ENCODE measurements at places on chromosomes 12 and 14.

DNA sequence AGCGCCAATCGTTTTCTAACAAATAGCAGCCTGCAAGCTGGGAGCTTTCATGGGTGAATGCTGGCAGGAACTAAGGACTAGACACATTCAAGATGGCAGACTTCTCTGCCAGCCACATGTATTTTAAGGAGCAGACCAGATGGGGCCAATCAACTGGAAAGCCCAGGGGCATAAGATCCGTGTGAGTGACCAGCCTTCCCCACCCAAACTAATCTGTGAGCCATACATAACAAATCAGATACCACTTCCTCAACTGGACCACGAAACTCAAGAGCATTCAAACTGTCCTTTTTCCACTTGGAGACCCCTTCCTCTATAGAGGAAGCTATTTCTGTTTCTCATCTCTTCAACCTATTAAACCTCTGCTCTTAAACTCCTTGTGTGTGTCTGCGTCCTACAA lies 9.7 kb downstream of the TCL1B start:
- no peaks in the 10 kb centered on the region for H3K27me3 ChIP-seq
- H3K27ac ChIP-seq, result no peak overlapping the region
- no peak overlapping the region for H3K4me3 ChIP-seq
- no peaks in the 10 kb centered on the region for H3K4me1 ChIP-seq
- no peaks in the 10 kb centered on the region for H3K36me3 ChIP-seq

DNA sequence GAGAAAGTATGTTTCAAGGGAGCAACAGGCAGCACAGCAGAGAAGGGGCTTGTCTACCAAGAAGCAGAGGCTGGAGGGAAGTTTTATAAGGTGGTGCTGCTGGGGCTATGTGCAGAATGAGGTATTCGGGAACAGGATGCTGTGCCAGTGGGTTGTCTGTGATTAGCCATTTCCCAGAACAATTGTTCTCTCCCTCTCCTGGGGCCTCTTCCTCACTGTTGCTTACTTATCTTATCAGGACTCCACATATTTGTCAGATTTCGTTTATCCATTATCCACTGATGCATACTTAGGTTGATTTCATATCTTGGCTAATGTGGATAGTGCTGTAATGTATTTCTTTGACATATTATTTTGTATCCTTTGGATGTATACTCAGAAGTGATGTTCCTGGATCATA lies 195.1 kb upstream of the RTL1 start:
- no peaks in the 10 kb centered on the region for H3K36me3 ChIP-seq
- no peak for DNase-seq
- no peaks in the 10 kb centered on the region for H3K27me3 ChIP-seq
- no peak overlapping the region for H3K4me3 ChIP-seq
- H3K4me1 ChIP-seq, result no peaks in the 10 kb centered on the region

GRCh38 chr14:89933002-89933401 lies 21.5 kb downstream of the EFCAB11 start:
- DNase-seq, result no peak
- peaks cover 4% of the 10 kb centered on the region for H3K36me3 ChIP-seq
- H3K27me3 ChIP-seq, result no peaks in the 10 kb centered on the region
- no peak overlapping the region for H3K4me3 ChIP-seq

GRCh38 chr14:59160506-59160905 lies 28.0 kb upstream of the DAAM1 start:
- H3K36me3 ChIP-seq, result no peaks in the 10 kb centered on the region

- peaks cover 3% of the 10 kb centered on the region for H3K4me1 ChIP-seq
- DNase-seq, result peak; percentile 78
- no peak overlapping the region for H3K4me3 ChIP-seq
- no peak overlapping the region for H3K27ac ChIP-seq
- H3K27me3 ChIP-seq, result no peaks in the 10 kb centered on the region
Observed at GRCh38 chr12:46556819-46557524, 184.4 kb upstream of the SLC38A2 start.

DNA sequence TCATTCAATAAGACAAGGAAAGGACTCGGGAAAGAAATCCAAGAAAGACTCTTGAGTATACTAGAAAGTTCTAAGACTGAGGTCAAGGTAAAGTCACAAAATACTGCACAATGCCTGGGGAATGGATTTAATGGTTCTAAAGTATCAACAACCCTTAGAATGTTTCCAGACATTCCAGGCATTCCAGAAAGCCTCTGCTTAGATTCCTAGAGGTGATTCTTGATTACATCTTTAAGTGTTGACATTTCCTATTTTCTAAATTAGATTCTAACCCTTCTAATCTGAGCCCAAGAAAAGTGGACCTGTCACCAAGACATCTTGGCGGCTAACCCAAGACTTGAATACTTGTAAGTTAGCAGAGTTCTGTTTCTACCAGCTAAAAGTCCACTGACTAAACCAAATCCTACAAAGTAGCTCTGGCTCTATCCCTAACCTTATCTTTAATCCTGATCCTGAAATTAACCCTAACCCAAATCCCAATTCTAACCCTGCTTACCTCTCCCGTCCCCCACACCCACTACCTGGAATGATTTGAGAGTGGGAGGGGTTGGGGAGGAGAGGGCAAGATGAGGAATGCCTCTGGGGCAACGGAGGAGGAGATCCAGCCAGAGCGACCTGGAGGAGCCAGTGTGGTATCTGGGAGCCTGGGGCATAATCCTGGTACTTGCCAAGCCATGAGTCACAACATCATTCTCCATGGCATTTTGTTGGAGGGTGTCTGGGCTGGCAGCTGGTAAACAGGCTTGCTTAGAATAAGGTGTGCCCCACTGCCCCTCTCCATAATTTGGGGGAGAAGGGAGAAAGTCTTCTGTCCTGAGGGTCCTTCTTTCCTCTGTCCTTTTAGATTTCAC lies 93.4 kb upstream of the HOXC13 start:
- no peaks in the 10 kb centered on the region for H3K27me3 ChIP-seq
- peak; percentile 96 for DNase-seq
- H3K27ac ChIP-seq, result peak overlapping the region; percentile 63
- H3K4me3 ChIP-seq, result no peak overlapping the region
- H3K4me1 ChIP-seq, result peaks cover 20% of the 10 kb centered on the region

DNA sequence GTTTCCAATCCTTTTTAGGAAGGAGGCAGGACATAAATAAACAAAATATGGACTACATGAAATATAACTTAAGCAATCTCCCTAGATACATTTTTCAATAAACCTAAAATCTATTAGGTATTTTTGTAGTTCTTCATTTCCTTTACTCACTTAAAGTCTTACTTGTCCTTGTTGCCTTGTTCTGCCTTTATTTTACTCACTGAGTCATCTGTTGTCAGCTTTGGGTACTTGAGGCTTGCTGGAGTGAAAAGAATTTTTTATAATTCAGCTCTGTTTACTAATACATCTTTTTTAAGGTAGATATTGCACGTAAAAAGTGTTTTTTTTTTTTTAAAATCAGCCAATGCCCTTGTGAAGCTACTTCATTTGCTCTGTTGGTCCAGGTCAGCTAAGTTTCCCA lies 216.2 kb downstream of the PELI2 start:
- no peak for DNase-seq
- no peak overlapping the region for H3K27ac ChIP-seq
- no peaks in the 10 kb centered on the region for H3K27me3 ChIP-seq
- no peak overlapping the region for H3K4me3 ChIP-seq
- no peaks in the 10 kb centered on the region for H3K36me3 ChIP-seq

GRCh38 chr12:32198555-32198954 lies 91.9 kb downstream of the BICD1 start:
- no peak overlapping the region for H3K4me3 ChIP-seq
- no peaks in the 10 kb centered on the region for H3K36me3 ChIP-seq
- H3K27me3 ChIP-seq, result no peaks in the 10 kb centered on the region
- DNase-seq, result no peak

DNA sequence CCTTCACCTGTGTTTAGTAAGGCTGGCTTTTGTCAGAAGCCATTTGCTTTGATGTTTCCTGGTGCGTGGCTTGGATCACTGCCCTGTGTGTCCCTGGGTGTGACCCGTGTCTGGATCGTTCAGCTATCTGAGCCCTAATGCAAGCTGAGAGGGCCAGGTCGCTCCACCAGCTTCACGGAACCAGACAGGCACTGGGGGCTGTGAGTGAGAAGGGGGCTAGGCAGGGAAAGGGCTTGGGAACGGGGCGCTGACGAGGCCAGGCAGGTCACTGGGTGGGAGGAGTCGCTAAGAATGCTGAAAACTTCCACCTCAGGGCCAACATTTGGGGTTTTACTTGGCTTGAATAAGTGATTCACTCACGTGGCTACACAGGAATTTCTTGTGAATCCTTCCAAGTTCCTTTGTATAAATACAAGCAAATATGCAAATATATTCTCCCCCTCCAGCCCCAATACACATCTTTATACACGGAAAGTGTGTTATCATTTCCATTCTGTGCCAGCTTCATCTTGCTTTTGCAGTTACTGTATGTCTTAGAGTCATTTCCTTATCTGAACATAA lies 24.2 kb upstream of the MMP17 start:
- H3K27me3 ChIP-seq, result no peaks in the 10 kb centered on the region
- H3K36me3 ChIP-seq, result peaks cover 27% of the 10 kb centered on the region
- H3K4me1 ChIP-seq, result peaks cover 6% of the 10 kb centered on the region
- DNase-seq, result no peak
- H3K4me3 ChIP-seq, result no peak overlapping the region
- H3K27ac ChIP-seq, result no peak overlapping the region

GRCh38 chr12:39990122-39991101 lies 115.5 kb downstream of the SLC2A13 start:
- H3K27ac ChIP-seq, result no peak overlapping the region
- no peak overlapping the region for H3K4me3 ChIP-seq
- peak; percentile 73 for DNase-seq
- H3K27me3 ChIP-seq, result no peaks in the 10 kb centered on the region
- H3K4me1 ChIP-seq, result no peaks in the 10 kb centered on the region

DNA sequence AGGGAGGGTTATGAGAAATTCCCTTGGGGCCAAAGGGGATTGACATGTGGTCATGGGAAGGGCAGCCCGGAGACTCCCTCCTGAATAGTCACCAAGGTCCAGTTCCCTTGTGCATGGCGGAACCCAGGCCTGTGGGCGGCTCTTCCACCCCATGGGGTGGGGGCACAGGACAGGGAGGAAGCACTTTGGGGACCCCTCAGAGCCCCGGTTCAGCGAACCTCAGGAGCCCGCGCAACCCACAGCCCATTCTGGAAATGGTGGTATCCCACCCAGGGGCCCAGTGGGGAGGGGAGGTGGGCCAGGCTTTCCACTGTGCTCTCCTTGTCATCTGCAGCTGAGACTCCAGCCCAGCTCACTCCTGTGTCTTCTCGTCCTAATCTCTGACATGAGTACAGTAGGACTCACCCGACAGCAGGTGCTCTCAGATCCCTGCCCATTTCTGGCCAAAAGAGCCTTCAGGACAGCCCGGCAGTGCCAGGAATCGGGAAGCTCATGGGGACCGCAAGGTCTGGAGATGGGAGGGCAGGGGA lies 255.2 kb upstream of the SFSWAP start:
- no peak overlapping the region for H3K4me3 ChIP-seq
- no peaks in the 10 kb centered on the region for H3K27me3 ChIP-seq
- H3K36me3 ChIP-seq, result no peaks in the 10 kb centered on the region
- DNase-seq, result no peak

GRCh38 chr14:73774241-73774570 lies 60.0 kb upstream of the PNMA1 start:
- H3K27ac ChIP-seq, result no peak overlapping the region
- H3K4me1 ChIP-seq, result peaks cover 25% of the 10 kb centered on the region
- no peaks in the 10 kb centered on the region for H3K27me3 ChIP-seq
- DNase-seq, result no peak
- no peaks in the 10 kb centered on the region for H3K36me3 ChIP-seq

DNA sequence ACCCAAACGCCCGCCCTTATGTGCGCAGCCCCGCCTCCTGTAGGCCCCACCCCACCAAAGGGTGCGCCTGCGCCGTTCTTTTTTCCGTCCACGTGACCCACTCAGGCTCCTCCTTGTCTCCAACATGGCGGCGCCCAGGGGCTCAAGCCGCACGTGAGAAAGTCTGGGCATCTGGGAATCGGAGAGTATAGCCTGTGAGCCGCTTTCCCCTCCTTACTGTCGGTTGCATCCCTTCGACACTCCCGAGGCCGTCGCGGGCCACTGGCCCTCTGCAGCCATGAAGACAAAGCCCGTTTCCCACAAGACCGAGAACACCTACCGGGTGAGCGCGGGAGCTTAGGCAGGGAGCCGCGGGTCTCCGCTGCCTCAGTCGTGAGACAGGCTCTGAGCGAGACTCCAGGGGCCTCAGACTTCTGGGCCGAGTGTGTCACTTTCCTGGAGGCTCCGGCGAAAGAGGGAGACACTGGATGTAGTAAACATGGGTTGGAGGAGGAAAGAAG lies at the start of gene UTP20:
UTP20 (plus strand) TSS at position 100 of the 500 bp plus-strand sequence; CDS start at position 278, 178 bp downstream.
- peak within 1 kb of the TSS; percentile 97 for H3K4me3 ChIP-seq
- no peaks in the 10 kb centered on the region for H3K27me3 ChIP-seq
- H3K4me1 ChIP-seq, result no peaks in the 10 kb centered on the region
- DNase-seq, result peak; percentile 96
- no peak within 1 kb of the TSS for H3K27ac ChIP-seq

DNA sequence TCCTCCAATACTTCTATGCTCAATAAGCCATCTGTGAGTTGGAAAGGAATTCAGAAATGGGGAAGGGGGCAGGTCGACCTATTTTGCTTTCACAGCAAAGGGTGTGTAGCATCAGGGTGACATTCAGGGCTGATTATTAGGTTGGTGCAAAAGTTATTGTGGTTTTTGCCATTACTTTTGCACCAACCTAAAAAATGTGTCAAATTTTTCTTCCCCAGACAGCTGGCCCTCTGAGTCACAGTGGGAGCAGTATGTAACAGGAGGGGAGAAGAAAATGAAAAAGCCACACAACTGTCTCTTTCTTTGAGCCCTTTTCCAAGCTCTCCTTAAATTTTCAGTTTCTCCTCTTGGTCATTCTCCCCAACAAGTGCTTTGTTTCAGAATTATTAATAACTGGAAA lies 47.1 kb upstream of the GZMB start:
- no peaks in the 10 kb centered on the region for H3K27me3 ChIP-seq
- H3K4me1 ChIP-seq, result no peaks in the 10 kb centered on the region
- DNase-seq, result no peak

- no peaks in the 10 kb centered on the region for H3K27me3 ChIP-seq
- H3K4me1 ChIP-seq, result no peaks in the 10 kb centered on the region
- DNase-seq, result peak; percentile 19
- H3K27ac ChIP-seq, result no peak overlapping the region
- H3K36me3 ChIP-seq, result no peaks in the 10 kb centered on the region
Observed at GRCh38 chr12:9039397-9039977, 50.1 kb downstream of the KLRG1 start.
